ENCODE measurements at places on chromosomes 1 and 21. TPM values are rescaled to one million over a fixed set of nuclear protein-coding genes. Genes with fewer than 3 reads are reported as not detected.
A peak's percentile ranks its signal among the peaks of the same experiment; 100 is the strongest.

PPFIA4 gene
- total RNA-seq = 16.1 TPM

DNAI4 gene
- total RNA-seq = 7.3 TPM

SPATA6 gene
- total RNA-seq = 1.6 TPM

DNA sequence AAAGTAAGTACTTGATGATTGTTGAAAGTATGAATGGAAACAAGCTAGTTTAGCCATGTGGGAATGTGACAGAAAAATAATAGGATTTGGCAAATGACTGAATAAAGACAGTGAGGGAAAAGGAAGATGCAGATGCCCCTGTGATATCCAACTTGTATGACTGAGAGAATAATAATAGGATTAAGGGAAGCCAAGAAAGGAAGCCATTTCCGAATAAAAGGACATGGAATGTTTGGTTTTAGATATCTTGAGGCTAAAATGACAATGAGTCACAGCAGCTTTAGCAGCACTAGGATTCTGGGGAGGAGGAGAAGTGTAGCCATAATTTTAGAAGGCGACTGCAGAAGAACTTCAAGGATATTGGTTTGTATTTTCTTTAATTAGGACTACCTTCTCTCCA, 109.2 kb downstream of the TTLL7 start:
- DNase-seq = peak; percentile 30

GRCh38 chr21:44537930-44538911, 1.8 kb downstream of the KRTAP10-1 start:
- no peak for DNase-seq

DNA sequence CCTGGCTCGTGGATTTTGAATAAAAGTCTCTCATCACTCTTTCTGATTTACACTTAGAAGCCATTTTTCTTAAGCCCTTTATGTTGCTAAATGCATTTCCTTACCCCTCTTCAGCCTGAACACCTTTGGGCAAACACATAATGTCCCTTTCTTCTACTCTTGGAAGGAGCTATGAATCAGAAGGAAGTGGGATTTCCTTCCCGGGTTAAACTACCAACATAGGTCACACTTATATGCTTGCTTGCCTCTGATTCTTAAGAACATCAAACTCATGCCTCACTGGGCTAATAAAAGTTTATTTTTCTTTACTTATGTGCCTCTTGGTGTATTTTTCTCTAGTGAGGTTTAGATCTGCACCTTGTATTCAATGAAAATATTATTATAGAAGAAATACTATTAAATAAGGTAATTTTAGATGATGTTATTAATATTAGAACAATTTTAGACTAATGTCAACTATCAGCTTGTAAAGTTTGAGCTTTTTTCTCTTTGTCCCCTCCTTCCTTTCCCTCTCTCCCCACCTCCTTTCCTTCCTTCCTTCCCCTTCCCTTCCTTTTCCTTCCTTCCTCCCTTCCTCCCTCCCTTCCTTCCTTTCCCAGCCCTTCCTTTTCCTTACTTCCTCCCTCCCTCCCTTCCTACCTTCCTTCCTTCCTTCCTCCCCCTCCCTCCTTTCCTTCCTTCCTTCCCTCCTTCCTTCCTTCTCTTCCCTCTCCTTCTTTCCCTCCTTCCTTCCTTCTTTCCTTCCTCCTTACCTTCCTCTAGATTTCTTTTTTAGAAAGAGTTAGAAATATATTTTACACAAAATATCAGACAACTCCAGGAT, 66.5 kb upstream of the KCNJ6 start:
- no peak for DNase-seq

- no peak for DNase-seq
Observed at GRCh38 chr21:26473471-26473870, 99.6 kb downstream of the CYYR1 start.

DNA sequence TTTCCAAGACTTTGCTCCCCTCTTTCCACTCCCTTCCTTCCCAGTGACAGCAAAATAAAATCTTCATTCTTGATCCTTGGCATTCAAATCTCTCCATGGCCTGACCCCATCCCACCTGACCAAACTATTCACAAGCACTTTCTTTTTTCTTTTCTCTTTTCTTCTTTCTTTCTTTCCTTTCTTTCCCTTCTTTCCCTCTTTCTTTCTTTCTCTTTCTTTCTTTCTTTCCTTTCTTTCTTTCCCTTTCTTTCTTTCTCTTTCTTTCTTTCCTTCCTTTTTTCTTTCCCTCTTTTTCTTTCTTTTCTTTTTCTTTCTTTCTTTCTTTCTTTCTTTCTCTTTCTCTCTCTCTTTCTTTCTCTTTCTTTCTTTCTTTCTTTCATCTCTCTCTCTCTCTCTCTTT, 207.1 kb downstream of the ADGRL2 start:
- DNase-seq = no peak

DNA sequence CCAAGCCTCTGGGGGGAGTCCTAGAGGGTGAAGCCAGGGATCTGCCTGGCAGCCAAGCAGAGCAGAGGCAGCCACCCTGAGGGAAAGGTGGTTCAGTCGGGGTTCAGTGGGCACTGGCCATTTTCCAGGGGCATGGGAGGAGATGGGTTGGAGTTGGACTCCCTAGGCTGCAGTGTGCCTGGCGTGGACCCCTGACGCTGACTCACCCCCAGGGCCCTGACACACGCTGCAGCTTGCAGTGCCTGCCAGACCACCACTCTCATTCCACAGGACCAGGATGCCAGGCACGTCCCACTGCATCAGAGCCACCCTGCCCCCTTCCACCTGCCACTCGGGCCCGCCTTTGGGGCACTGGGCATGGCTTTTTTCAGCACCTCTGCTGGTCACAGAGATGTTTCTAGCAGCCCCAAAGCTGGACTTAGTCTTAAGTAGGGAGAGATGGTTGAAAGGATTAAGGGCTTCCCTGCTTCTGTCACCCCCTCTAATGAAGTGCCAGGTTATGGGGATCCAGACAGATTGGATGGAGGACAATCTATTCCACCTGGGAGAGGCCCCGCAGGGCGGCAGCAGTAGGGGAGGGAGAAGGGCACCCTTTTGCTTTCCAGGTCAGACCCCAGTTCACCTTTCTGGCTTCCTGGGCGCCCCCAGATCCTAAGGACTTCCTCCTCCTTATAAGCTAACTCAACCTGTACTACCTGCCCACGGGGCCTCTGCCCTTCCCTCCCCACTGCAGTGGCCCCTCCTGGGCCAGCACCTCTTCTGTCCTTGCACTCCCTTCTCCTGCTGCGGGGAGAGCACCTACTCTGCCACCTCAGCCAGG, 1.6 kb downstream of the SYT2 start:
- DNase-seq = no peak
